Stimulated activated naive CD4-positive, alpha-beta T cell (primary cell): ENCODE measurements at places on chromosomes 3 and 15.

- no peak for DNase-seq
Observed at GRCh38 chr3:40248591-40248990, 60.9 kb upstream of the EIF1B start.

DNA sequence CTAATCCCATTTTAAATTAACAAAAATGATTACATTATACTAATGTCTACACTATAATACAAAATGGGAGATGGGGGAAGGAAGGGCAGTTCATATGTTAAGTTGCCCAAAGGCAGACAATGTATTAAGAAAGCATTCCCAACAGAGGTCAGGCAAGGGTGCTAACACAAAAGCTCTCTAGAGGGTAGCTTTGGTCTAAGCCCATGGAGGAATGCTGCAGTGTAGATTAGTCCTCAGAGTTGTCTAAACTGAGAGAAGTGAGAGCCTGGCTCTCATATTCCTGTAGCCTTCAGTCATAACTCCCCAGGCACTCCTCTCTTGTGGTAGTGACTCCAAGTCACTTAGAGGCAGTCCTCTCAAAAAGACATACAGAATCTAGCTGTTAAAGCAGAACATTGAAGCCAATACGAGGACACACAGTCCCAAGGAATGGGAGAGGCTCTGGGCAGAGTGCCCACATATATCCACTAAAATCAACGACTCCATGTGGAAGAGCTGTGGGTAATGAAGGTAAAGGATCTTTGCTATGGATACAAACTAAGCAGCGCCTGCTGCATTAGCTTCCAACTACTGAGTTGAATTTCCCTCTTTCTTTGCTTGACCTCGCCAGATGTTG, 14.5 kb downstream of the NEK10 start:
- DNase-seq = no peak

DNA sequence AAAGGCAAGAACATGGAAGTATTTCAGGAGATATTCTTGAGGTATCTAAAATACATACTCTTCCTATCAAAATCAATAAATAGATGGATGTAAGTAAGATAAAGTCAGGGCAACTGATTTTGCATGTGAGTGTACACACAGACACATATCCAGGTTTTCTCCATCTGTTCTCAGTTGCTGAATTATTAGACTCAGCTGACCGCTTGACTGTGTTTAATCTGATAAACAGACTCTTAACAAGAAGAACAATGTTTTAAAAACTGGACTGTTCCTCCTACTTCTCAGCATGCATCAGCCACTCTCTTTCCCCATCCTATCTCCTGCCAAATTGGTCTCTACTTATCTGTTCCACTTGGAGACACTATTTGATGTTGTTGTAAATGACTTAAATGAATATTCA, 73.5 kb downstream of the GOLGA8G start:
- DNase-seq = no peak

DNA sequence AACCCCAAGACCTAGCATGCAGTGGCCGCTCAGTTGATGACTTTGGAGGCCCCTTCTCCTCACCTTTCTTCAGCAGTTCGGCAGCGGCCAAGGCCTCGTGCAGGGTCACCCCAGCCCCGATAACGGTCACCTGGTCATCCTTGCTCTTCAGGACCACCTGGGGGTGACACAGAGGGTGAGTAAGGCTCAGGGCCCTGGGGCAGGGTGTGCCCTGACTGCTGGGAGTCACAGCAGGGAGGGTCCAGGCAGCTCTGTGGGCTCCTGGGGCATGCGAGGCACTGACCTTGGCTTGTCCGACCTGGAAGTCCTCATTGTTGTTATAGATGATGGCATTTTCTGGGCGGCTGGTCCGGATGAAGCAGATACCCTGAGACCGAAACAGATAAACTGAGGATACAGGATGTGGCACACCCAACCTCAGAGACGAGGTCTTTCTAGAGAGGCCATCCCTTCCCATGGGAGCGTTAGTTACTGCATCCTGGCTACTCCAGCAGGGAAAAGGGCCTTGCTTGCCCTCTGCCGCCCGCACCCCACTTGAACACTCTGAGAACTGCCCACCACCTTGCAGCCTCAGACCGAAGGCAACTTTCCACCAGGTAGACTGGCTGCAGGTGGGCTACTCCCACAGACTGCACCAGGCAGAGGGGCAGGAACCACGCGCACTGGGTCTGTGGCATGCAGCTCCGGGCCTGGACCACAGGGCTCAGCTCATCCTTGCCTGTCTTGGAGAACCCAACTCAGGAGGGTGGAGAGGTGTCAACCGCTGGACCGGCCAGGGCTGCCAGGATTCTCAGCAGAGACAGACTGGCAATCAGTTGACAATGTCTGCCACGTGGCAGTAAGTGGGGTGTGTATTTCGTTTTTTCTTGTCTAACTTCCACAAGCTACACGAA, 27.6 kb downstream of the TKT start:
- DNase-seq = no peak

DNA sequence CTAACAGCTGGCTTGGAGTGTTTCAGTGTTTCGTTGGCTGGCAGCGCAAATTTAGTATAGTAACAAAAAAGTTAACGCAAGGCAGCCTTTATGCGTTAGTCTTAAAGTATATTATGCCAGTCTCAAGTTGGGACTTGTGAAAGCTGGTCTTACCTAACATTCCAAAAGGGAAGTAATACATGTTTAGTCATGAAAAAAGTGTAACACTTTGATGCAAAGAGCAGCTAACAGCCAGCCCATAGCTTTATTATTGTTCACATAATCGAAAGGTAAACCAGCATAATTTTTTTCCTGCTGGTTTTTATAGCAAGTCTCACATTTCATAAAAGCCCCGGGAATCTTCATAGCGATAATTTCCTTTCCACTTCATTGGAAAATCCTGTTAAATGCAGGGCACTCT, 2.4 kb upstream of the GPR87 start:
- no peak for DNase-seq

DNA sequence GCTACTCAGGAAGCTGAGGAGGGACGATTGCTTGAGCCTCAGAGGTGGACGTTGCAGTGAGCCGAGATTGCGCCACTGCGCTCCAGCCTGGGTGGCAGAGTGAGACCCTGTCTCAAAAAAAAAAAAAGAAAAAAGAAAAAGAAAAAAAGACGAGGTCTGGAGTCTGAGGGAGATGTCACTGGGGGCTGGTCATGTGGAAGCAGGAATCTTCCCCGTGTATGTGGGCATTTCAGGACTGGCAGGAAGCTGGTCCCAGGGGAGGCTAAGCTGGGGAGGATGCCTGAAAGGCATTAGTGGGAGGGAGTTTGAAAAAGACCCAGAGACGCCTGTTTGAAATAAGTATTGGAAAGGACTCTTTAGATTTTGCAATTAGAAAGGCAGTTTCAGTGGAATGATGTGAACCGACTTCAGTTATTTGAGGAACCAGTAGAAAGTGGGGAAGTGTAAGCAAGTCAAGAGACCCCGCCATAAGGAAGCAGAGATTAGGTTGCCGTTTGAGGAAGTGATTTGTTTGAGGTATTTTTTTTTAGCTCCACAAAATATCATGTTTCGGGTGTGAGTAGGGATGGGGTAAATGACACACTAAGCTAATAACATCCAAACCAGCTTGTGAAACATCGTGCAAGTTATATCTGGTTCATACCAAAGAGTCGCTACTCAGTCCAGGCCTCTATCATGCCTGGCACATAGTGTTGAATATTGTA, 55.5 kb downstream of the ST6GAL1 start:
- no peak for DNase-seq

- no peak for DNase-seq
Observed at GRCh38 chr3:111594205-111594604, 941 bp downstream of the ZBED2 start.

- DNase-seq = no peak
Observed at GRCh38 chr3:55858302-55858701, 371.2 kb upstream of the WNT5A start.
